ENCODE measurements at places on chromosomes 6 and 20.
A peak's percentile ranks its signal among the peaks of the same experiment; 100 is the strongest.

GRCh38 chr6:47170617-47170947 is 128.4 kb upstream of the ADGRF1 start:
- no peak for DNase-seq

GRCh38 chr6:134278000-134278399 is 39.9 kb downstream of the SGK1 start:
- DNase-seq: no peak

- DNase-seq: peak; percentile 44
Observed at GRCh38 chr20:46621492-46621891, 29.8 kb downstream of the SLC13A3 start.

- DNase-seq: no peak
Observed at GRCh38 chr6:85913001-85913400, 270.3 kb upstream of the SYNCRIP start.

DNA sequence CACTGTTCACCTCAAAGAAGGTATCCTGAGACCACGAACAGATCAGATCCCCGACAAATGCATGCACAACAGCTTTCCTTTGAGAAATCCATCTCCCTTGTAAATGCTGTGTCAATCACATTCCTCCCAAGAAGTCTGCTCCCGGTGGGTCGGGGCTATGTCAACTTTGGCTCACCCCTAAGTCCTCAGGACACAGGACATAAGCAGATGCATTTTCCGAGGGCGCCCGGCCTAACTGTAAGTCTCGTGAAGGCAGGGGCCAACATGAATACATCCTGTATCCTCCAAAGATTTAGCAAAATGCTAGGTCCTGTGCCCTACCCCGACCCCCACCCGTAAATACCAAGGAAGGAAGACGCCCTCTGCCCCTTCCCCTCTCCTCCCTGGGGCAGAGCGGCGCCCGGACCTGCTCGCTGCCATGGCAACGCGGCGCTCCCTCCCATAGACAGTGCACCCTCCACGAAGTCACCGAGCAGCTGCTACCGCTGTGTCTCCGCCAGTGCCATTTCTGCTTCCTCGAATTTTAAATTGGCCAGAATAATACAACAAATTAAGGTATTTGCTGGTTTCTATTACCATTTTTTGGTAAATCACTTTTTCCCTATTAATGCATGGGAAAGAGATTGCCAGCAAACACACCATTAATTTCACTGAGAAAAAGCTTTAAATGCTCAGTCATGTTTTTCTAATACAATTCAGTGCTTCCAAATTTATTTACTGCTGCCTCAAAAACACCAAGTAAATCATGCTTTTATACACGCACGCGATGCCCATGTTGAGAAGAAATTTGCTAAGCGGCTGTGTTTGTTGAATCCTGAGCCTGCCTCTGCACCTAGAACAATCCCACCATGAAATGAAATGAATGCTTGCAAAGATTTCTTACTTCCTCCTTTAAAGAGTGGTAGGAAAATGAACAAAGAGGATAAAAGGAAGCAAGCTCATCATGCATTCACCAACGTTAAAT is 100.6 kb downstream of the PCSK2 start:
- DNase-seq: no peak

GRCh38 chr20:36929691-36930090 is 21.8 kb downstream of the SAMHD1 start:
- no peak for DNase-seq

GRCh38 chr6:75431379-75431778 is 62.2 kb downstream of the FILIP1 start:
- DNase-seq: no peak

GRCh38 chr6:42229506-42230119 is 12.0 kb upstream of the MRPS10 start:
- no peak for DNase-seq

- DNase-seq: peak; percentile 25
Observed at GRCh38 chr6:44650947-44651346, 263.4 kb downstream of the CDC5L start.

GRCh38 chr6:137218473-137218916 is 690 bp downstream of the IFNGR1 start:
- peak; percentile 53 for DNase-seq

GRCh38 chr6:31794294-31794865 is 1.2 kb downstream of the VARS1 start:
- peak; percentile 50 for DNase-seq

- no peak for DNase-seq
Observed at GRCh38 chr6:2230659-2231277, 14.6 kb downstream of the GMDS start.

GRCh38 chr6:49634092-49634835 is 2.4 kb downstream of the RHAG start:
- DNase-seq: no peak

DNA sequence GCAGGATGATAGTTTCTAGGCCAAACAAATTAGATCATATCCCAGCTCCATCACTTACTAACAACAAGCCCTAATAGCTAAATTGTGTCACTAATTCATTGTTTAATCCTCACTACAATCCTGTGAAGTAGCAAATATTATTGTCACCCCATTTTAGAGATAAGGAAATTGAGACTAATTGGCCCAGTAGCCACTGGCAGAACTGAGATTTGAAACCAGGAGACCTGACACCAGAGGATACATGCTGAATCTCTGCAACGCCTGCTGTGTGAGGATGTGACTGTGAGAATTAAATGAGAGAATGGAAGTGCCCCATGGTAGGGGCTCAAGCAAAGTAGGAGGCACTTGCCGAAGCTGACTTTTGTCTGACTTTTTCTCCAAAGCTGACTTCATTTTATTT is 124.3 kb upstream of the CITED2 start:
- no peak for DNase-seq

- peak; percentile 6 for DNase-seq
Observed at GRCh38 chr6:52087498-52087999, at the start of gene PKHD1. PKHD1 (minus strand) TSS chr6:52087613; CDS start chr6:52084933, 2,680 bp downstream.

DNA sequence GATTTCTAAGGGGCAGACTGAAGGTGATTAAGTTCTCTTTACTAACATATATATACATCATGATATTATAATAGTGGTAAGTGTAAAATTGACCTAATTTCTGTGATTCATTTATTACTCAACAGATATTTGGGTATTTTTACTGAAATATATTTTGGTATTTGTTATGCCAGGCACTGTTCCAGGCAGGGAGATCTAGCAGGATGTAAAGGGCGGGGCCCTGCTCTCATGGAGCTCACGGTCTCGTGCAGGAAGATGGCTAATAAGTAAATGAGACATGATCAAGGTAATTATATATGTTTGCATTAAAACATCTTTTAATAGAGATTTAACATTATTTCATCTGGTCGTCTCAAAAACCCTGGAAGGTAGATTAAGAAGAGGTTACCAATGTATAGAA is 27.7 kb downstream of the FAM50B start:
- no peak for DNase-seq

DNA sequence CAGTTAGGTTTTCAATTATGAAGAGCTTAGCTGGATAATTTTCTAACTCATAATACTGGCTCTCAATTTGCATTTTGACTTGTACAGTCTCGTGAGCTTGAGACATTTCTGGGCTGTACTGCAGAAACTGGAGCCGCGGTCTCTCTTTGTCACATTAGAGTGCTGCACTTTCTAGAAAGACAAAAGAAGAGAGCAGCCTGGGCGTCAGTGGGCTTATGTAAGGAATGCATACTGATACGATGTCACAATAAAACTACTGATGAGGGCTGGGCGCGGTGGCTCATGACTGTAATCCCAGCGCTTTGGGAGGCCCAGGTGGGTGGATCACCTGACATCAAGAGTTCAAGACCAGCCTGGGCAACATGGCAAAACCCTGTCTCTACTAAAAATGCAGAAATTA is 120.8 kb downstream of the MOXD1 start:
- no peak for DNase-seq

GRCh38 chr6:166389119-166389518 is 6.4 kb upstream of the MPC1 start:
- DNase-seq: no peak

GRCh38 chr20:19867940-19868371 is 109.9 kb downstream of the RIN2 start:
- DNase-seq: no peak

- no peak for DNase-seq
Observed at GRCh38 chr6:79632580-79632979, 1.5 kb downstream of the SH3BGRL2 start.

- peak; percentile 63 for DNase-seq
Observed at GRCh38 chr6:3209114-3210023, 18.1 kb downstream of the TUBB2B start.

- no peak for DNase-seq
Observed at GRCh38 chr6:11398451-11399326, 138.9 kb upstream of the TMEM170B start.

GRCh38 chr20:25534845-25535244 is 50.5 kb downstream of the NINL start:
- DNase-seq: no peak

GRCh38 chr6:23414051-23414445 is 712.0 kb upstream of the NRSN1 start:
- DNase-seq: peak; percentile 5

GRCh38 chr20:16364320-16364687 is 208.9 kb downstream of the KIF16B start:
- no peak for DNase-seq

GRCh38 chr20:50120935-50121693 is 8.2 kb upstream of the UBE2V1 start:
- peak; percentile 67 for DNase-seq

- DNase-seq: no peak
Observed at GRCh38 chr6:26312501-26313397, 52.2 kb upstream of the BTN3A2 start.

GRCh38 chr20:60063739-60064380 is 105.6 kb downstream of the CDH26 start:
- no peak for DNase-seq

DNA sequence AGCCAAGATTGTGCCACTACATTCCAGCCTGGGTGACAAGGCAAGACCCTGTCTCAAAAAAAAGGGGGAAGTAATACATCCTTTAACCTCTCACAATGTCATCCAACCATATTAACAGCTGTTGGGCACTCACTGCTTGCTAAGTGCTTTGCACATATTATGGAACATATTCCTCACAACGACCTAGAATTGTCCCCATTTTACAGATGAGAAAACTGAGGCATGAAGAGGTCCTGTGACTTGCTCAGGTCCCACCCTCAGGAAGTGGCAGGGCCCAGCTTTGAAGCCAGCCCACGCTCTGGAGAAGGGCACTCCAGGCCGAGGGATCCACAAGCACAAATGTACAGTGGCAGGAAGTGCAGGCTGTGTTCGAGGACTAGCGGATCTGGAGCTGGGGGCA is 33.3 kb downstream of the BPIFB1 start:
- DNase-seq: no peak

DNA sequence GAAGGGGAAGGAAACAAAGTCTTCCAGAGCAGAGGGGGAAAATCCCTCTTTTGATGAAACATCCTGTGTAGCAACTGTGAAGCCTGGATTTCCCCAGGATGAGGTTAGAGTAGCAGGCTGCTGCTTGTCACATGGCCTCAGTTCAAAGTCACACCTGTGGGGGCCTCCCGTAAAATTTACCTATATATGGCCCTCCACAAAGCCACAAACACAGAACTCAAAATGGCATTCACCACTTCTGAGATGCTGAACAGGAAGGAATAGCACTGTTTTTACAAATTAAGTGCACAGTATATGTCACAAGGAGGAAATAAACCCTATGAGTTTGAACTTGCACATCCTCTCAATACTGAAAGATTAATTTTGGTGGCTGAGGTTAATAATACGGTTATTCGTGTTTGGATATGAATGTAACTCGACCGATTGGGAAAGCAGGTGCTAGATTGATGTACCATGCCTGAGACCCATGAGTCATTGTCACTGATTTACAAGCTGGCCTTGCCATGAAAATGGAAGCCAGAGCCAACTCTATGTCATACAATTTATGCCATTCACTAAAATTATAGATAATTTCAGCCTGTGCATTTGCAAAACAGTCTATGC is 70.6 kb downstream of the SGK1 start:
- no peak for DNase-seq

- DNase-seq: peak; percentile 21
Observed at GRCh38 chr6:161417717-161418462, 144.0 kb upstream of the AGPAT4 start.

DNA sequence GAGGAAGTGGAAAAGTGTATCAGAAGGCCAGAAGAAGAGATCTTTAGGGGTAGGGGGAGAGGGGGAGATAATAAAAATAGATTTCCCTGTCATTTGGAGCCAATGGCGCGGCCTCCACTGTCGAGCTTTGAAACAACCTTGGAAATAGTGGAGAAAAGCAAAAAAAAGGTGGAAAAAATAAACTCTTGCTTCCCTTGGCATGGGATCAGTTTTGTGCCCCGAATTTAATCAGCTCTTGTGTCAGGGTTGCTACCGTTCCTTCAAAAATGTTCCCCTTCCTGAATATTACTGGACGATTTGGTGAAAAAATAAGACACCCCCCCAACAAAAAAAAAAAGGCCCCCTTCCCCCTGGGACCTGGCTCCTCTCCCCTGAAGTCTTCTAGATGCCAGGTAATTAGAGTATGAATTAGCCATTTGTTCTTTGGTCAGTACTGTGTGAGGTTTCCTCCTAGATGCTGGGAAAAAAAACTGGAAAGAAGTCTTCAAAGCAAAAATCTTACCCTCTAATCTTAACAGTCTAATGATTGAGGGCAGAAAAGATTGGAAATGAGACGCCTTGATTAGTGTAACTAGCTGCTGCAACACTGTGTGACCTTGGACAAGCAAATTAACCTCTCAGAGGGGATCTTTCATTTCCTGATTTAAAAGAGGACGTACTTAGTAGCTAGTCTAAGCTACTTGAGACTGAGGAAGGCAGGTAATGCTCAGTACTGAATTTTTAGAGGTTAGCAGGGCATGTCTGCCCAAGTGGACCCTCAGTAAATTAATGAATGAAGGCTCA is 872 bp upstream of the RBM39 start:
- DNase-seq: no peak

DNA sequence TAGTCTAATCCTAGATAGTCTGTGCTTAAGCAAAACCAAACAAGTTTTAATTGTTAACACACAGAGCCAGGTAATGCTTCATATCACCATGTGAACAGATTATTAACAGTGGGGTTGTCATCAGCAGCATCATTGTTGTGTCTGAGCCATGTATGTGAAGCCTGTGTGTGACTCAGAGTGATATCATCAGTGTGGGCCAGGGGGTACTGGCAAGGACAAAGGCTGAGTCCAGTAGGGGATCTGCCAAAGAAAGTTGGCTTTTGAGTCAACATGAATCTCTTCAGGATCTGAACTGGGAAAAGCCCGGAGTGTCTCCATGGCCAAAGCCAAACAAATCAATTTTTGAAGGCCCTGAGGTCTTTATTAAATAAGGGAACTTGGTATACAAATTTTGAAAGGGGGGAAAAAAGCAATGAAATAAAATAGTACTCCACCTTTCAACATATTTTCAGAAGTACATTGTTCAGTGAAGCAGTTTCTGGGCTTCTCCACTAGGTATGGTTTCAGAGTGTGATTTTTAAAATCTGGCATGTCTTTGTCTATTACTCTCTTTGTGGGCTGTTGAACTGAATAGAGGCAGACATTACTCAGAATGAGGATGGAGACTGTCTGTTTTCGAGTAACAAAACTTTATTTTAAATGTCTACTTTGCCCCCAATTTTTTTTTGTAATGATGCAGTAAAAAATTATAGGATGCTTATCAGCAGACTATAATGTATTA is 444.2 kb upstream of the JAG1 start:
- DNase-seq: peak; percentile 10

DNA sequence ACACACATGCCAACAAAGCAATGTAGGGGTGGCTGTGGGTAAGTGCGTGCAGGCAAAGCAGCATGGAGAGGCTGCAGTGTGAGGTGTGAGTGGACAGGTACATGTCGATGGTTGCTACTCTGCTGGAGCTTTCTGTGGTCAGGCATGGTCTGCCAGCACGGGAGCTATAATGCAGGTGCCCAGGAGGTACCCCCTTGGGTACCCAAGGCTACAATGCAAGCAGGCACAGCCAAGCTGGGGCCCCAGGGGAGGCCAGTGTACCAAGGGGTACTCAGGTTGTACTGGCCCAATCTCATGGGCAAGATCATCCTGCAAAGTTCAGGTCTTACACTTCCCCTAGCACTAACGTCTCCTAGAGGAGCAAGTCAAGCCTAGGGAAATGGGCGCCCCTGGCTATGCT is 58.4 kb upstream of the IRAK1BP1 start:
- DNase-seq: no peak

Measured in AG08396 (cell line).